ENCODE measurements at places on chromosomes 4 and X.

- DNase-seq: no peak
These were observed 72.7 kb downstream of the FRMPD4 start for GRCh38 chrX:12210971-12211370.

- DNase-seq: no peak
These were observed 39.8 kb downstream of the GABRA4 start for GRCh38 chr4:46953564-46953963.

- no peak for DNase-seq
These were observed 544 bp downstream of the HERC3 start for GRCh38 chr4:88592600-88593448.

- no peak for DNase-seq
These were observed 160.4 kb upstream of the MAMLD1 start for GRCh38 chrX:150202641-150203247.

DNA sequence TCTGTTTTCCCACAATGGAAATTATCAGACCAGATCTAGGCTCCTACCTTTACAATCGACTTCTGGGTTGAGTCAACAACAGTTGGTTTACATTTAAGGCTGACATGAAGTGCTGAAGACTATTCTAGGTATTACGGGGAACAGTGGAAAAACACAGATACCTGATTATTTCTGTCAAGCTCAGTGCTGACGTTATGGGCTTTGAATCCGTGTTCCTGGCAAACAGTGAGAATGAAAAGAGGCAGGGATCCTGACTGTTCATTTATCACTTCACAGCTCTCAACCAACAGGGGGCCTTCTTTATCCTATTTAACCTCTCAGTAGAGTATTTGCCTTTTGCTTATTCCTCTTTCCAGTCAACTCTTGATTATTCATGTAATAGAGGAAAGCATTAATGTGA, 43.1 kb downstream of the TMEM164 start:
- no peak for DNase-seq

DNA sequence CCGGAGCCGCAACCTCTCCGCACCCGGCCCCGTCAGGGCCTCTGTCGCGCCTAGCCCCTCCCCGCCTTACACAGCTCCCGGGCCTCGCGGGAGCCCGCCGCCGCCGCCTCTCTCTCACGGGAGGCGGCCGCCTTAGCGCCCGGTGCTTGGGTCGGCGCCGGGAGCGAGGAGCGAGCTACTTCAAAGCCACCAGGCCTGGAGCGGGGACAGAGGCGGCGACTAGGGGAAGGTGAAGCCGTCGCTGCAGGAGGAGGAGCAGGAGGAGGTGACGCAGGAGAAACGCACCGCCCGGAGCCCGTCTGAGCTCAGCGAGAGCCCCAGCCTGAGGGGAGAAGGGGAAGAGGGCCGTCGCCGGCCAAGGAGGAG, 250 bp downstream of the USP9X start:
- DNase-seq: no peak

GRCh38 chr4:30863021-30863420, 142.9 kb downstream of the PCDH7 start:
- no peak for DNase-seq

DNA sequence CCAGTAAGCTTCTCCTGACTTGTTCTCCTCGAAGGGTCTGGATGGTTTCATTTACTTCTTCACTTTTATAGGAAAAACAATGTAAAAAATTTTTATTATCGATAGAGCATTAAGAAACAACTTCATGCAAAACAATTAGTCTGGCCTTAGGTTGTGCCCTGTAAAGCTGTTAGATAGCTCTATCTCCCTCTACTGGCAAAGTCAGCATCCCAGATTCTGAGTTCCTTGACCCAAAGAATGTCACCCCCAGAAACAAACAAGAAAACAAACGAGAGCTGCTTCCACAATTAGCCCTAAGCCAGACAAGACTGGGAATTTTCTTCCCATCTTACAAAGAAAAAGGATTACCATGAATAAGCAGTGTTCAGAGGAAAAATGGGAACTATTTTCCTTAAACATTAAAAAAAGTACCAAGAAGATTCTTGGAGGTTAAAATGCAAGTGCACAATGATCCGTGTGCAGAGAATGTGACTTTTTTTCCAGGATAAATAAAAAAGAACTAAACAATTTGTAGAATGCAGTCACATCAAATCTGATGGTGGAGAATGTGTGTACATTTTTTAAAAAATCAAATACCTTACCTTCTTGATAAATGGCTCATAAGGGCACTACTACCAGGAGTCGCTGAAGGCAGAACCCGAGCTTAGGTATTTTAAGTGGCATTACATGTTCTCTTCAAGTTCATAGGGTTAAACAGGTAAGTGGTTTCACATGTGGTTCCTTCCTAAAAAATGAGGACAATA, 293.2 kb downstream of the FBXO8 start:
- no peak for DNase-seq
